Calu3 (cell line): ENCODE measurements at places on chromosomes 7 and 10. TPM values are rescaled to one million over a fixed set of nuclear protein-coding genes. Genes with fewer than 3 reads are reported as not detected.

Gene SCIN
- 22.6 and 28.3 TPM in 2 replicates for total RNA-seq

GRCh38 chr10:80694930-80695329 lies 157.2 kb downstream of the SH2D4B start:
- DNase-seq: peak; percentile 13

- no peak for DNase-seq
Measured at GRCh38 chr10:50398823-50399222, 147.5 kb upstream of the ASAH2 start.

GRCh38 chr10:44925811-44926750 lies 14.9 kb downstream of the TMEM72 start:
- DNase-seq: no peak

GRCh38 chr10:97163181-97163580 lies 22.6 kb downstream of the SLIT1 start:
- no peak for DNase-seq
